ENCODE measurements at places on chromosomes 16 and 17.

- peak; percentile 77 for DNase-seq
Observed at GRCh38 chr17:61635913-61636432, 45.0 kb upstream of the NACA2 start.

GRCh38 chr16:50683689-50684374 lies 2.7 kb upstream of the SNX20 start:
- DNase-seq: no peak

DNA sequence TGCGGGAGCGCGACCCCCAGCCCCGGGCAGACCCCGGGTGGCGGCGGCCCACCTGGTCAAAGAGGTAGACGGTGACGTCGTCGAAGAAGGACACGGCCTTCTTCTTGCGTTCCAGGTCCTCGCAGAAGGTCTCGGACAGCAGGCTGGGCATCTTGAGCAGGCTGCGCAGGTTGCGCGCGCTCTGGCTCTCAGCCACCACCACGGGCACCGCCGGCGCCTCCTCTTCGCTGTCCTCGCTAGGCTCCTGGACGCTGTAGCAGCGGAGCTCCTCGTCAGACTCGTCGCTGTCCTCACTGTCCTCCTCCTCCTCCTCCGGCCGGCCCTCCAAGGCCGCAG lies 45.2 kb upstream of the PVALEF start:
- DNase-seq: no peak

- DNase-seq: no peak
Observed at GRCh38 chr17:35313875-35314409, 59.5 kb downstream of the SLFN11 start.

DNA sequence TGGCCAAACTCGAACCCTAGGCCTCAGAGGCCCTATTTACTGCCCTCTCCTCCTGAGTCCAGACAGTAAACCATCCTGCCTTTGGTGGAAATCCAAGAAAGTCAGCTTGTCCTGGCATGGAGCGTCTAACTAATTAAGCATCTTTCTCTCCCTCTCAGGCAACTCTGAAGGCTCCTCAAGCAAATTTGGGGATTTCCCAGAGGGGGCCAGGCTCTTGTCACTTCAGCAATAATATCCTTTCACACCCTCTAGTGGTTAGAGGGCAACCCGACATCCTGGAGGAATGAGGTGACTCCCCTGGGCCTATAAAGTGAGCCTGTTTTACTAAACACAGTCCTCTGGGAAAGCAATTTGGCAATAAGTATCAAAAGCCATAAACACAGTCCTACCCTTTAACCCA lies 60.4 kb downstream of the NOG start:
- DNase-seq: peak; percentile 80

DNA sequence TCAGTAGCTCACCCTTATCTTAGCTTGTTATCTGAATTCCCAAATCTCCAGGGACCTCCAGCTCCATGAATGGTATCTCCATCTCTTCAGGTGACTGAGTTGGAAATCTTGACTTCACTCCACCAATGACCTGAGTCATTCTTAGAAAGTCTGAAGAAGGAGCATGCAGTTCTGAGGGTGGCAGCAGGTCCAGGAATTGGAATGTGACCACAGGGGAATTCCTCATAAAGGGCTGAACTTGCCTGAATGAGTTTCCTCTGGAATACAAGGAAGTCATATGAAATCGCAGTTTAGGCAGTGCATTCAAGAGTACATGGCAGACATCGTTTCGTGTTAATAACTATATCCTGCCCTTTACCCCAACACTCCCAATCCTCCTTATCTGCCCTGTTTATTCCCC lies 12.5 kb upstream of the PYY start:
- no peak for DNase-seq

- peak; percentile 42 for DNase-seq
Observed at GRCh38 chr17:58224315-58224714, 5.3 kb upstream of the MKS1 start.

DNA sequence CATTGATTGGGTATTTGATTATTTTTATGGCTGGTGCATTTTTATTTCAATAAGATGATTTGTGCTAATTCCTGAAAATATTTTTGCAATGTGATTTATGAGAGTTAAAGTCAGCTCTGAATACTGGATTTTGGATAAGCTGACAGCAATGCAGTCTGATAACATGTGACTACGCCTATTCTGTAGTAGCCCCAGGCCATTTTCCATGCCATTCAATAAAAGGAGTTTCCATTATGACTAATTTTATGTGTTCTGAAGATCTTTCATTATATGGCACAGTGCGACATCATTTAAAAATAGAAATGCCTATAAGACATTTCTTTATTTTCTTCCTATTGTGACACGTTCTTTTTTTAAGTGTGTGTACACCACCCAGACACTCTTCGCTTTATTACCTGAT lies 46.3 kb downstream of the KCNJ2 start:
- DNase-seq: no peak

GRCh38 chr17:4708436-4708835 lies 2.0 kb upstream of the ARRB2 start:
- peak; percentile 83 for DNase-seq

- no peak for DNase-seq
Observed at GRCh38 chr17:78962345-78962983, 17.3 kb downstream of the LGALS3BP start.

DNA sequence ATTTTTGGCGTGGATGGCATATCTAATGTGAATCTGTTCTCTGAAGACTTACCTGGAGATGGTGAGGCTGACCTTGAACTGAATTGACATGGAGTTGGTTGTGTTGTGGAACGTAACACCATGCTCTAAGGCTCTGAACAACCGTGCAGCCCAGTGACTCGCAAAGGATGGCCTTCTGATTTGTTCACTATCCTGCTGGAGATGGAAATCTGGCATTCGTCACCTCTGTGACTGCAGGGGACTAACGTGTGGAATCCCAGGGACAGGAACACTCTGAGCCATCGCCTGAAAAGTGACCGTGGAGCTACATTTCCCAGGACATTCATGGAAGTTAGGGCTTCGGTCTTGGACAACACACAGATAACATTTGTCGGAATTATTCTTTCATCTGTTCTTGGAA lies 61.1 kb downstream of the BANP start:
- no peak for DNase-seq

DNA sequence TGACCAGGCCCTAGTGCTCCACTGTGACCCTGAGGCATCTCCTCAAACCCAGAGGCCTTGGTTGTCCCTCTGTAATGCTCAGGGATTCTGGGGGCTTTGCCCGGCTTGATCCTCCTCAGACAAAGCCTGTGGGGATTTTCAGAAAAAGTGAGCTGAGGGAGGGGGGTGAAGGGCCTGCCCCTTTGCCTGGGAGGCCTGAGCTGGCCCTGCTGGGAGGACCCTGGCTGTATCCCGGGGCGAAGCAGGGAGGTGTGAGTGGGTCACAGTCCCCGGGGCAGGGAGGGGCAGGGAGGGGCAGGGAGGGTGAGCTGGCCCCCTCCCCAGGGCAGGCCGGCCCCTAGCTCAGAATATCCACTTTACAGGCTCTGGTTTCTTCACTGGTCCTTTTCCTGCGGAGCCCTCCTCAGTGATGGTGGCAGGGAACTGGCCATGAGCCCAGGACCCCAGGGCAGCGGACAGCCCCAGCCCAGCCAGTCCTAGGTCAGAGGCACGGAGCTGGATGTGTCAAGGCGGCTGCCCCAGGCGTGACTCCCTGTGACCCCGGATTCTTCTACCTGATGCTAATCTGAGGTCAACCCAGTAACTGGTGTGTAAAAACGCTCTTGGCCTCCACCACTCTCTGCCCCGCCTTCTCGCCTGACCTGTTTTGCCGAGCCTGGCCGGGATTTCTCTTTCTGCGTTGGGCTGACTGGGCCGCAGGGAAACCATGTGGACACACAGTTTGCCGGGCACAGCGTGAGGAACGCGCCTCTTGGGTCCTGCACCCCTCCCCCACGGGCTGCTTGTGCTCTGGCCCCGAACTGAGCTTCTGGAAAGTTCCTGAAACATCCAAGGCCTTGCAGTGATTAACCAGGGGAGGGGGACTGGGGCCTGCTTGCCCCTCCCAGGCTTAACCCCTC lies 5.8 kb upstream of the FASN start:
- no peak for DNase-seq

DNA sequence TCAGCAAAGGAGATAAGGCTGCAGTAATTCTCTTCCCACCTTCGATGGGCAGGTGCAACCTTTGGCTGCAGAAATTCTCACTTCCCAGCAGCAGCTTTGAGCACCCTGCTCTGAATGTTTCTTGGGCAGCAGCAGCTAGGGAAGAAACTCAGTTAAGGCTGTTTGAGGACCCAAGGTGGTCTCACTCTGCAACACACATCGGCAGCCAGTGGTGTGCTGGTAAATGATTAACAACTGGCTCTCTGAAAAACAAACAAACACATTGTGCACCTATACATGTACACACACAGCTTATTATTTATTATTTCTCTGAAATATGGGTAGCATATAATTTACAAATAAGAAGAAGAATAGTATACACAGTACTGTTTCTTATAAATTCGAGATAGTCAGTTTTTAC lies 685.8 kb downstream of the WWOX start:
- DNase-seq: no peak

DNA sequence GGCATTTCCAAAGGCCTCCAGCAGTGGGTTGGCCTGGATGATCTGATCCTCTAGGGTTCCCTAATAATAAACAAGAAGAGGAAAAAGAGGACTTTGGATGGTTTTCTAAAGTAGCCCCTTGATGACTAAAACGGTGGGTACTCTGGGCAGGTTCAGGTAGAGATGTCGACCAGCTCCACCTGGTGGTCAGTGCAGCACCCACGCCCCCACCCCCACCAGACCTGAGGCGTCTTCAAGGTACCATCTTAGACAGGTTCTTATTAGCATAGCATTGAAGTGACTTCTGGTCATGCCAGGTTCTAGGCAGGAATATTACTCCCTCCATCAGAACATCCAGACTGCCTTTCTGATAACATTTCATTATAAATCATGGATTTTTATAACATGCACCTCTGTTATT lies 15.0 kb downstream of the MYH13 start:
- DNase-seq: no peak

GRCh38 chr17:45579529-45580495 lies 89.3 kb upstream of the PLEKHM1 start:
- no peak for DNase-seq

DNA sequence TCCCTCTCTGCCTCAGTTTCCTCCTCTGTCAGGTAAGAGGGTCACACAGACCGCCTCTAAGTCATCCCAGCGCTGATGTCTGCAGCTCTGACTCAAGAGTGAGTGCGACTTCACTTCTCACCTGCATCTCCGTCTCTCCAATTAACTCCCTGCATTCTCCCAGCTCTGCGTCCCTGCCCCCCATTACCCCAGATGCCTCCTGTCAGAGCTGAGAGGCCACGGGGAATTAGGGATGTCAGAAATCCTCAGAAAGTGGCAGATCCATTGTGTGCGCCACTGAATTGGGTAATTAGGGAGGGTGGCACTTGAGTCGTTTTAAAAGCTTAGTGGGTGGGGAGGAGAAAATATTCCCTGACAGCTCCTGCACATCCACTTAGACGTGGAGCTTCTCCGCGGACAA lies 885.4 kb upstream of the EEF2KMT start:
- no peak for DNase-seq

DNA sequence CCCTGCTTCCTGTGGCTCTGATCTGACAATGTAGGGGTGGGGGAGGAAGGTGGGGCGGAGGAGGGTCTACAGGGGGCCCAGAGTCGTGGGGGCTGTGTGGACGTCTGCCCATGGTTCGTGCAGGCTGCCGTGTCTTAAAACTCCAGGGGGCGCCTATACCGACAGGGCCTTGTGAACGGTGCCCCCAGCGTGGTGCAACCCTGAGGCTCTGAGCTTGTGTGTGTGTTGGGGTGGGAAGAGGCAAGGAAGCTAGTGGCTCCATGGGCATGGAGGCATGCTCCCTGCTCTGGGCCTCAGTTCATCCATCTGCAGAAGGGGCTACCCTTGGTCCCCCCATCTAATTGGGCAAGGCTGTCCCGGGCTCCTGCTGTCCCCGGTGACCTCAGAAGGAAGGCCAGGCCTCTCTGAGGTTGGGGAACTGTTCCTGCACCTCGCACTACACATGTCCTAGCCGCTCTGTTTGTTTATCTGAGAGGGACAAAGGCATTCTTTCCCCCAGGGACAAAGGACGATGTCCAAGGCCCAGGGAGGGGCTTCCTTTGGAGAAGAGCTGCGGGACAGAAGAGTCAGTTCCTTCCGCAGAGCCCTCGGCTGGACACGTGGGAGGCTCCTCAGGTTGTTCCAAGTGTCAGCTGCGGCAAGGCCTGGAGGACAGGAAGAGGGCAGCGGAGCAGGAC lies 13.5 kb downstream of the CA4 start:
- no peak for DNase-seq

DNA sequence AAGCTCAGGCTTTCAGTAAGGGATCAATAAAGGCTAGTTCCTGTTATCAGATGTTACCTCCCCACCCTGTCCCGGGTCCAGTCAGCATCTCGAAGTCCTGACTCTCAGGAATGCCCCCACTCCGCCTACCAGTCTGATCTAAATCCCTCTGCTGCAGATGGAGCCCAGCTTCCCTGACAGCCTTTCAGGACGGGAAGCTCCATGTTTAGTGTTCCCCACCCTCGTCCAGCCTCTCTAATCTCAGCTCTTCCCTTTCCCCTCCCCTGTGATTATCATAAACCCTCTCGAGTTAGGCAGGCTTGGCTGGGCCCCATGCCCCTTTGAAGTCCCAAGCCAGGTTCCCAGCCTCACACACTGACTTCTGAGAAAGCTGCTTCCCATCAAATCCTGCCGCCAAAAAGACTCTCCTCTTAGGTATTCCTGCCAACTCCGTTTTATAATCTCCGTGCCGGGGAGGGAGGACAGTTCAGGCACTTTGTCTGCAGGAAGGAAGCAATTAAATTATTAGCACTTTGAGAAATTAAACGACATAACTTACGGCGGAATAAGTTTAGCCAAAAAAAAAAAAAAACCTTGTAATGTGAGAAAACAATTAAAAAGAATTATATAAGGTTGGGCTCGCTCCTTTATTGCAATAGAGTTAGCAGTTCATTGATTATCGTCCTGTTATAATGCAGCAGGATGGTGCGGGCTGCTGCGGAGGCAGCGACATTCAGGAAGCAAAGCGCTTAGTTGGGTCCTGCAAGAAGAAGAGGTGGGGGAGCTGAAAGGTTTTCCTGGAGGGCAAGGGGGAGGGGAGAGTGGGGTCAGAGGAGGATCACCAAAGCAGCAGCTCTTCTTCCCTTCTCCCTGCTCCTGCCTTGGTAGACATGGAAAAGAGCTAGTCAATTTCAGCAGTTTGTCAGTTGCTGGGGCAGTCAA lies 16.8 kb upstream of the ETV4 start:
- DNase-seq: peak; percentile 82

- no peak for DNase-seq
Observed at GRCh38 chr17:74380086-74380958, 13.0 kb downstream of the GPR142 start.

Data from A673 (cell line).